Kidney capillary endothelial cell (primary cell): ENCODE measurements at places on chromosomes 6 and 20.
A peak's percentile ranks its signal among the peaks of the same experiment; 100 is the strongest.

DNA sequence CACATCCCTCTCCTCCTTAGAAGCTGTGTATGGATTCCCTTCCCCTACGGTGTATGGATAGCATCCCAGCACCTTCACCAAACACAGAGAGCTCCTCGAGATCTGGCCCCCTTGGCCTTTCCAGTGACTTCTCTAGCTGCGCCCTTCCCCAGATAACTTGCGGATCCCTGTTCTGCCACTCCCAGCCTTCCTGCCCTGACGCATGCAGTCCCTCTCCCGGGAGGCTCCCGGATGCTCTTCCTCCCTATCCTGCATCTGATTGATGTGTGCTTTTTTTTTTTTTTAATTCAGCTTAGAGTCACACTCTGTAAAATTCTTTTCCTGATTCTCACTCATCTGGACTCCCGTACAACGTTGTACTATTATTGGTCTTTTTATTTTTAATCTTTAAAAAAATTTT lies 44.8 kb downstream of the GCNT2 start:
- DNase-seq = peak; percentile 28

GRCh38 chr6:96948631-96949030 lies 24.1 kb downstream of the KLHL32 start:
- no peak for DNase-seq

GRCh38 chr6:137919837-137920730 lies 53.0 kb downstream of the TNFAIP3 start:
- DNase-seq = no peak

GRCh38 chr6:13375360-13375878 lies 47.1 kb upstream of the TBC1D7 start:
- DNase-seq = no peak

GRCh38 chr6:170125456-170126300 lies 165.2 kb downstream of the DLL1 start:
- DNase-seq = no peak

DNA sequence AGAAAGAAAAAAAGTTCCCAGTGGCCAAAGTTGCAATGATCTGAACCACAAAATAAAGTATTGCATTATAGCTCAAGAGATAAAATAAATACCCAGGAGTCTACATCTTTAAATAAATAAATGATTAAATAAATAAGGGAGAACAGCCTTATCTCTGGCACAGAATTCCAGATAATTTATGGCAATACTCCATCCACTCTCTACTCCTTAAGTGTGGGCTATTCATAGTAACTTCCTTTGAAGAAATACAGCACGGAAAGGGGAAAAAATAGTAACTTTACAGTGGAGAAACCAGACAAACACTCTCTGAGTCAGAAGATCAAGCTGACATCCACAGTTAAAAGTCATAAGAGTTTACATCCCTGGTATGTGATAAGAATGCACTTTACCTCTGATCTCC lies 11.6 kb downstream of the AURKA start:
- DNase-seq = peak; percentile 48
